ENCODE measurements at places on chromosomes 12 and 14. TPM values are rescaled to one million over a fixed set of nuclear protein-coding genes. Genes with fewer than 3 reads are reported as not detected.

- H3K4me3 ChIP-seq: no peak overlapping the region
- DNase-seq: no peak
- no peaks in the 10 kb centered on the region for H3K4me1 ChIP-seq
- no peaks in the 10 kb centered on the region for H3K36me3 ChIP-seq
- H3K27me3 ChIP-seq: no peaks in the 10 kb centered on the region
Measured at GRCh38 chr12:19953734-19954133, 414.6 kb upstream of the PDE3A start.

GRCh38 chr14:103142026-103142425 lies 18.8 kb downstream of the TNFAIP2 start:
- no peak overlapping the region for H3K4me3 ChIP-seq
- H3K4me1 ChIP-seq: peaks cover 24% of the 10 kb centered on the region
- no peak for DNase-seq
- H3K27ac ChIP-seq: no peak overlapping the region

DNA sequence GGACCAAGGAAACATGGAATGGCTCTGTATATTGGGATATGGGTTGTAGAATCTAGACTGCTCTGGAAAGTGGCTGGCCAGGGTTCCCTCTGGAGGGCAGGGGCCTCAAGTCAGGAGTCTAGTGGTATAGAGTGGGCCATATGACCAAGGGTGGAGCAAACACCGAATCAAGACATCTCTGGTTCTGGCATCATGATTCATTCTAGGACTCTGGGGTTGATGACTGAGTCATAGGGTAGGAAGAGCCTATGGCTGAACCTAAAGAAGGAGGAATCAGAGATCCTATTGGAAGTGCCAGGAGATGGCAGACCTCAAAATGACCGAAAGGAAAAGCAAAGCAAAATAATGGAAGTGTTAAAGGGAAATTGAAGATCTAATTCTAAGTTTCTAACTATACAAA lies 356.4 kb upstream of the PRICKLE1 start:
- DNase-seq: no peak
- H3K4me1 ChIP-seq: peaks cover 7% of the 10 kb centered on the region
- no peaks in the 10 kb centered on the region for H3K36me3 ChIP-seq
- no peaks in the 10 kb centered on the region for H3K27me3 ChIP-seq

DNA sequence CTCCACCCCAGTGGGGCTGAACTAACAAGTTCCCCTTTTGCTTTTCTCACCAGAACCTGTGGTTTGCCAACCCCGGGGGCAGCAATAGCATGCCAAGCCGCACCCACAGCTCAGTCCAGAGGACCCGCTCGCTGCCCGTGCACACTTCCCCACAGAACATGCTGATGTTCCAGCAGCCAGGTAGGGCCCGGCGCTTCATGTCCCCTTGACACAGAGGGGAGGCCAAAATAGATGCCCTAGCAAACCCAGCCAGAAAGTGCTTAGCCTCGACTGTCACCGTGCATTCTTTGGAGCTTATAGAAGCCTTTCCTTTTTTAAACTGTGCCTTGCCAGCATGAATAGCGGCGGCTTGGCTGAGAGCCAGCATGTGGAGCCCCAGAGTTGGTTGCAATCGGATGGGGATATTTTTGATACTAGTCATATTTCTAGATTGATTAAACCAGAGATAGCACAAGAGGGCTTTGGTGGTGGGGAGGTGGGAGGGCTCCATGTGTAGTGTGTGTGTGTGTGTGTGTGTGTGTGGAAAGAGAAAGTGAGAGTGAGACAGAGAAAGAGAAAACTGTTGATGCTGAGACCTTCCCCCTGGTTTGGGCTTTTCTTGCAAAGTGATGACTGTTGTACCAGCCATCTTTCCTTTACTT lies 126.1 kb downstream of the GCH1 start:
- peaks cover 52% of the 10 kb centered on the region for H3K4me1 ChIP-seq
- H3K36me3 ChIP-seq: peaks cover 53% of the 10 kb centered on the region
- no peak overlapping the region for H3K4me3 ChIP-seq
- no peaks in the 10 kb centered on the region for H3K27me3 ChIP-seq
- H3K27ac ChIP-seq: peak overlapping the region; percentile 33

GRCh38 chr12:27937768-27938167 lies 34.8 kb downstream of the PTHLH start:
- no peak for DNase-seq
- H3K4me3 ChIP-seq: no peak overlapping the region
- H3K36me3 ChIP-seq: no peaks in the 10 kb centered on the region
- peaks cover 8% of the 10 kb centered on the region for H3K4me1 ChIP-seq
- H3K27me3 ChIP-seq: no peaks in the 10 kb centered on the region

The TDRD9 gene
- 2.0 TPM for total RNA-seq

The NDRG2 gene
- total RNA-seq: 175 TPM

The PIANP gene
- 0.42 TPM for total RNA-seq
